ENCODE measurements at places on chromosomes 12 and 14.
A peak's percentile ranks its signal among the peaks of the same experiment; 100 is the strongest.

DNA sequence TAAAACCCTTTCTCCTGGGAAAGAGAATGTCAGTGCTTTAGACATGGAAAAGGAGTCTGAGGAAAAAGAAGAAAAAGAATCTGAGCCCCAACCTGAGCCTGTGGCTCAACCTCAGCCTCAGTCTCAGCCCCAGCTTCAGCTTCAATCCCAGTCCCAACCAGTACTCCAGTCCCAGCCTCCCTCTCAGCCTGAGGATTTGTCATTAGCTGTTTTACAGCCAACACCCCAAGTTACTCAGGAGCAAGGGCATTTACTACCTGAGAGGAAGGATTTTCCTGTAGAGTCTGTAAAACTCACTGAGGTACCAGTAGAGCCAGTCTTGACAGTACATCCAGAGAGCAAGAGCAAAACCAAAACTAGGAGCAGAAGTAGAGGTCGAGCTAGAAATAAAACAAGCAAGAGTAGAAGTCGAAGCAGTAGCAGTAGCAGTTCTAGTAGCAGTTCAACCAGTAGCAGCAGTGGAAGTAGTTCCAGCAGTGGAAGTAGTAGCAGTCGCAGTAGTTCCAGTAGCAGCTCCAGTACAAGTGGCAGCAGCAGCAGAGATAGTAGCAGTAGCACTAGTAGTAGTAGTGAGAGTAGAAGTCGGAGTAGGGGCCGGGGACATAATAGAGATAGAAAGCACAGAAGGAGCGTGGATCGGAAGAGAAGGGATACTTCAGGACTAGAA is 6.1 kb downstream of the PNN start:
- DNase-seq: no peak

GRCh38 chr14:74946659-74947281 is 8.6 kb downstream of the PGF start:
- DNase-seq: no peak

- no peak for DNase-seq
Observed at GRCh38 chr12:132188916-132189325, 44.7 kb downstream of the NOC4L start.

GRCh38 chr14:23123419-23123818 is 4.4 kb upstream of the CEBPE start:
- no peak for DNase-seq

- no peak for DNase-seq
Observed at GRCh38 chr14:61516964-61517653, 178.2 kb upstream of the HIF1A start.

- no peak for DNase-seq
Observed at GRCh38 chr14:84806622-84807021, 723.3 kb upstream of the FLRT2 start.

DNA sequence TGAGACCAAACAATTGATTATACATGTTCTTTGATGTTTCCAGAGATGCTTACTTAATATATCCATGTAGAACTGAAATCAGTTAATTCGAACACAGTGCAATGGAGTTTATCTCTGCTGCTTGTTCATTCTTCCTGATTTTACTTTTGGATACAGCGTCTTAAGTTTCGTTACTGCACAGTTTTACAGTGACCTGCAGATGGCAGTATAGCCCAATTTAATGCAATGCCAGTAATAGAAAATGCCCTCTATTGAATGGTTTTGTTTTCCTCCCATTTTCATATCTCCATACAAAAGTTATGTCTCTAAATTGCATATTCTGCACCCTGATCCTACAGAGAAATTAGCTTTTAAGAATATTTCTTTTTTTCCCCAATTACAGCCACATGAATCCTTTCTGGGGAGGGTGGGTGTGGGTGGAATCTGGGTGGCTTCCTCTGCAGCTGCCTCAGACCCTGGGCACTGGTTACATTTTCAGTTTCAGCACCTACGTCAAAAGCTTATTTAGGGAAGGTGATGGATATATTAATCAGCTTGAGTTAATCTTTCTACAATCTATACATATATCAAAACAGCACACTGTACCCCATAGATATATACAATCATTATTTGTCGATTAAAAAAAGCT is 101.1 kb upstream of the DCD start:
- DNase-seq: peak; percentile 18

DNA sequence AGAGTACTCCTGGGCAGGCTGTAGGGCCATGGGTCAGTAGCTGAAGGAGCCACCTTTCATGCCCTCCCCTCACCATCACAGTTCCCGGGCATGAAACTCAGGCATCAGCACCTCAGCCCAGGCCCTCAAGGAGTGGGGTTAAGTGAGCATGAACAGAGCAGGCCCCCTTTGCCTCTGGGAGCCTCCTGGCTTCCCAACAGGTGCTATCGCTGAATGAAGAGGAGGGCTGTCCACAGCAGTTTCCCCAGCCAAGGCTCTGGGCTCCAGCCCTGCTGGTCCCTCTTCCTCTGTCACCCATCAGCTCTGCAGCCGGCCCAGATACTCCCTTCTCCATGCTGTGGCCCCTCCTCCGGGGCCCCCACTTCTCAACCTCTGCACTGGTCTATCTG is 184.3 kb downstream of the ZFP36L1 start:
- DNase-seq: no peak

DNA sequence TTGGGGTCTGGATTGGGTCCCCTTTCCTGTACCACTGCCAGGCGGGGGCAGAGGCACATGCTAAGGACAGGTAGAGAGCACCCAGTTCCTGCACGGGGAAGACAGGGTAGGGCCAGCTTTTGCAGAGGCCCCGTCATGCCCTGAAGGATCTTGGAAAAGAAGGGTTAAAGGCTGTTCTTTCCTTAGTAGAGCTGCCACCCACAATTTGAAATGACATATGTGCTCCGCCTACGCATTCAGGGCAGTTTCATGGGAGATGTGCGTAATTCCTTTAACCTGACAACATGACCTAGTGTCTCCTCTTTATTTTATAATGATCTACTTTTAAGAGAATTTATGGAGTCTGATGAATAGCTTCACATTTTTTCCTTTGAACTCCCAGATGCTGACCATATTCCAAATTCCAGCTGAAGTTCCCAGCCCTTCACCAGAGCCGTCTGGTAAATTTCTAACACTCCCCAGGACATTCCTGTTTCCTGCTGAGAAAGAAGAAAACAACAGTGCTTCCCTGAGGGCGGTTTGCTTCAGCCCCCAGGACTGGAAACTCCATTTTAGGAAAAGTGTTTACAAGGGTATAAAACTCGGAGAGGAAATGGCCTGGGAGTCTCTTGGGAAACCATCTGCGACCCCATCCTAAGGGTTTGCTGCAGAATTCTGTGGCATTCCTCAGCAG is 58.9 kb upstream of the PLEKHG3 start:
- DNase-seq: no peak

DNA sequence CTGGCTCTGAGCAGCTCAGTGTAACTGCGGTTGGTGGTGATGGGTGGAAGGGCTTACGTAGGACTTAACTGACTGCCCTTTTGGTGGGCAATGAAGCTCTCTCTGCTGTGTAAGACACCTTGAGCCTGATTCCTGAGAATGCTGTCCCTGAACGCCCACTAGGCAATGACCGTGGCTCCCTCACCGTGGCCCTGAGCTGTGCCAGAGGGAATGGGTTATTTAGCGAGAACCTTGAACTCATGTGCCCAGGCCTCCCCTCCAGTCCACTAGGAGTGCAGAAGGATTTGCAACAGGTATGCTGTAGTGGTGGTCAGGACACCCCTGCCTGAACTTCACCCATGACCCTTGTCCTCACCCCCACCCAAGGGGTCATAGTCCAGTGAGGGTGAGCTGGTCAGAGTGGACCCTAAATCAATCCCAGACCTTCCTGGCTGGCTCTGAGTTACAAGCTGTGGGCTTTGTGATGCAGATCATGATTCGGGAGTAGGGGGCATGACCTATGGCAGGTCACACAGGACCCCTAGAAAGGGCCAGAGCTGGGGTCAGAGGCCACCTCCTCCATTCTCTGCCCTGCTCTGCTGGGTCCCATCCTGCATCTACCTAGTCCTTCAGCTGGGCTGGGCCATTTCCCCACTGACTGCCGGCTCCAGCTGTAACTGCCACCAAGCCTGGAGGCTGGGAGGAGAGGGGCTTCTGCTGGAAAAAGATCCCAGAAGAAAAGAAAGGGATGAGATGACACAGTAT is 14.5 kb upstream of the ANKRD33 start:
- DNase-seq: no peak

DNA sequence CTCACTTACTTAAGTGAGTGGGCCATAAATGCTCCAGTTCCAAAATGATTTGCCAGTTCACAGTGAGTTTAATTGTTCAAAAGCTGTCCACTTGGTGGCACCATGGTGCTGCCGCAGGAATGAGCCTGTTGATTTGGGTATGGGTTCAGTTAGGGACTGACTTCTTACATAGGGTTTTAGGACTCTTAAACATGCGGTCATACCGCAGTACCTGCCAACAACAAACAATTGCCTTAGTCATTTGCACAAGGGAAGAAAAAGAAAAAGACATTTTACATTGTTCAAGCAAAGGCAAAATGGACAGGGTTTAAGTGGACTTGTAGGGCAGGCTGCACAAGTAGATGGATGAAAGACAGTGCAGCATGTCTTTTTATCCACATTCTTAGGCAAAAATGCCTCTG is 80.0 kb upstream of the DBX2 start:
- DNase-seq: no peak

DNA sequence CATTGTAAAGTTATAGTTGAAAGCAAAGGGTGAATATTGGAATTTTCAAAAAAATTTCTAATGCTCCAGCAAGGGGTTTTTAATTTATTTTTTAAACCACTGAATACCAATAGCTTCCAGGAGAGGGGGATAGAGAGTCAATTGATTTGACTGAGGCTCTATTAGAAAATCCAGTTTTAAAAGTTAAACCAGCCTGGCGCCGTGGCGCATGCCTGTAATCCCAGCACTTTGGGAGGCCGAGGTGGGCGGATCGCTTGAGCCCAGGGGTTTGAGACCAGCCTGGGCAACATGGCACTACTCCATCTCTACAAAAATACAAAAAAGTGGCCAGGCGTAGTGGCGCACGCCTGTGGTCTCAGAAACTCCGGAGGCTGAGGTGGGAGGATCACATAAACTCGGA is 150.1 kb downstream of the SLC38A4 start:
- DNase-seq: no peak

DNA sequence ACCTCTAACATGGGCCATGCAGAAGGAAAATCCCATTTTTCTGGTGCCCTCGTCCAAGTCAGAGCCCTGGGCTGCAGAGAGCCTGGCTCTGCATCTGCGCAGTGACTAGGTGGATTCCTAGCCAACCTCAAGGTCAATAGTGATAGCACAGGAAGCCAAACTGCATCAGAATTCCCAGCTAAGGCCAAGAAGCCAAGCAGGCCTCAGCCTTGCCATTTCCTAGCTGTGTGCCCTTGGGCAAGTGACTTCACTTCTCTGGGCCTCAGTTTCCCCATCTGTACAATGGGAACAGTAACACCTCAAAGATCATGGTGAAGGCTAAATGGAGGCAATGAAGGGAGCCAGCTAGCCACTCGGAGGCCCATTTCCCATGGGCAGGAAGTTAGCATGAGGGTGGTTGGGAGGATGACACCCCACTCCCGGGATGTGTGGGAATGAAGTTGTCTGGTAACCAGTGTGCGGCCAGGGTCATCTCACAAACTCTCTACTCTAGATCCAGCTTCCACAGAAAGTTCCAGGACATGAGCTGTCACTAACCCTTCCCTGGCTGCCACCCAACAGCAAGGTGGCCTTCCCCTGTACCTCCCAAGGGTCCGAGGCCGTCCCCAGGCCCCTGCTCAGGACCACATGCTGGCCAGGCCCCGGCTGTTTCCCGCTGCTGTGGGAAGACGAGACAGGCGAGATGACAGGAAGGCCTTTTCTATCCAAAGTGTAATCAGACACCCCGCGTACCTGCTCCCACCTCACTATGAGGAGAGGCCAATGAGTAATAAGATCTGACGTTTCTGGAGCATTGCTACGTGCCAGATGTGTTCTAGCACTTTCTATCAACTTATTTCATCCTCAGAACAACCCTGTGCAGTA is 125.7 kb downstream of the SCARB1 start:
- DNase-seq: no peak

DNA sequence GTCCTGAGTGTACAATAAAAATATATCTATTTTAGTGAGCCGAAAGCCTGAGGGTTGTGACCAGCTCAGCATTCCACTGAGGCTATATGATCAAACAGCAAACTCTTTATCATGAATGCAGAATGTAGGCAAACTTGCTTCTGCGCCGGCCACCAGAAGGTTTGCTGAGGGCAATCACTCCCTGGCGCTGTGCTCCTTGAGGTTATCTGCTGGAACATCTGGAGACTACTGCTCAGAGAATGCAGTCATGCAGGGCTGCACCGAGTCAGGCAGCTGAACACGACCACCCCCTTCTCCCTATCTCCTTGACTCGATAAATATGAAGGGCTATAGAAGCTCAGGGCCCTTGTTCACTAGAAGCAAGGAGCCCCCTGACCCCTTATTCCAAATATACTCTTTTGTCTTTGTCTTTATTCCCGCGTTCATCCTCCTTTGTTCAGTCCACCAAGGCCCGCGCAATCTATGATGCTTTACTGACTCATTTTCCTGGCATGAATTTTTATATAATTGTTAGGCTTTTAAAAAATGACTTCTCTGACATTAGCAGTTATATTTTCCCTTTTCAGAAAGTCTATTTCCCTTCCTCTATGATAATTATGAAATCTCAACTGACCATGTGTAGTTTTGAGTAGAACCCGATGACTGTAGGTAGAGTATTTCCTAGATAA is 1089.3 kb downstream of the SLC16A7 start:
- DNase-seq: no peak

- DNase-seq: no peak
Observed at GRCh38 chr12:50121641-50122040, 9.6 kb downstream of the COX14 start.

GRCh38 chr12:52796839-52797528 is 1.1 kb upstream of the KRT3 start:
- no peak for DNase-seq

GRCh38 chr14:86802726-86803125 is 1190.3 kb downstream of the GALC start:
- DNase-seq: no peak

DNA sequence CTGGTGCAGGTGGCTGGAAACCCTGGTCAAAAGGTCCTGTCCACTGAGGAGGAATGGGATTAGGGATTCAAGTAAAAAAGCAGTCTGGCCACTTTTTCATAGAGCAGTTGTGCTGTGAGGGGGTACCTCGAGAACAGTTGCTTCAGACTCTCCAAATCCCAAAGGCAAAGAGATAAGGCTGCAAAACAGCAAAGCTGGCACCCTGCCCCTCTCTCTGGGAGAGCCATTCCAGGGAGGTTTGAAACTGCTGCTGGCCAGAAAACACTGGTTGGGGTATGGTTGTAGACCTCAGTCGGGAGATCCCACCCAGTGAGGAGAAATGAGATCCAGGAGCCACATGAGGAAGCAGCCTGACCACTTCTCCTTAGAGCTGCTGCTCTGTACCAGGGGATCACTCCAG is 137.3 kb downstream of the CEP83 start:
- DNase-seq: no peak

GRCh38 chr12:132563911-132564310 is 46.5 kb downstream of the LRCOL1 start:
- no peak for DNase-seq

DNA sequence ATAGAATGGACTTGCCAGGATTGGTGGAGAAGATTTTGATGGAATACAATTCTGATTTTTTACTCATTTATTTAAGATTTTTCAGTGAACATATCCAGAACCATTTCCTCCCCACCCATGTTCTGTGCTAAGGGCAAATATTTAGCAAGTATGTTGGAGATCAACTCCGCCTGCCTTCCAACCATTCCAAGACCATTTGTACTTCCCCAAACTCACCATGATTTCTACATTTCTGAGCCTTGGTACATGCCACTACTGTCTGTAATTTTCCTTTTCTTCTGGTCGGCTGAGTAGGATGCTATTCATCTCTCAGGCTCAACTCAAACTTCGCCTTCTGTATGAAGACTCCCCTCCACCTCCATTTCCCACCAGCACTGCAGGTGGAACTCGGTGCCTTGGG is 150.6 kb downstream of the NTF3 start:
- DNase-seq: no peak

GRCh38 chr12:103771466-103771865 is 69.6 kb downstream of the NT5DC3 start:
- no peak for DNase-seq
